ENCODE measurements at places on chromosomes 11 and 22.

DNA sequence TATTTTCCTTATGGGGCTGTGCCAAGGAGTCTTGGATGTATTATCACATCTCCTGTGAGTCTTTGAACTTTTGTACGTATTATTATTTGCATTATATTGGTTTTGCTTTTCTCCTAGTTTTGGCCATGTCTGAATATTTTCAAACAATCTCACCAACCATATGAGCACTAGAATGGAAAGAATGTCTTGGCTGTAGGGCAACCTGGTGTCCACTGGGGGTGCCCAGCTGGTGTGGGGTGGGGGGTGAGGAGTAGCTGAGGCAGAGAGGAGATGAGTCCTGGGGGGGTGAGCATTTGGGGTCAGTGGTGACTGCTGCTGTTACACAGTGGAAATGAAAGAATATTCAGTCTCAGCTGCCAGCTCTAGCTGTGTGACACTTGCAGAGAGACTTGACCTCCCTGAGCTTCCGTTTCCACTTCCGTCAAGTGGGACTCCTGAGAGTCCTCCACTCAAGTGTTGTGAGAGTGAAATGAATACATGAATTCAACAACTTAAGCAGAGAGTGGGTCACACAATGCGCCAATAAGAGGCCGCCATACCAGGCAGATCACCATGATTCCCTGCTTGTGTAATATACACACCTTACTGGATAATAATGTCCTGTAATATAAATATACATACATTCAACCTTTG lies 12.7 kb upstream of the PVALB start:
- peak; percentile 35 for DNase-seq

DNA sequence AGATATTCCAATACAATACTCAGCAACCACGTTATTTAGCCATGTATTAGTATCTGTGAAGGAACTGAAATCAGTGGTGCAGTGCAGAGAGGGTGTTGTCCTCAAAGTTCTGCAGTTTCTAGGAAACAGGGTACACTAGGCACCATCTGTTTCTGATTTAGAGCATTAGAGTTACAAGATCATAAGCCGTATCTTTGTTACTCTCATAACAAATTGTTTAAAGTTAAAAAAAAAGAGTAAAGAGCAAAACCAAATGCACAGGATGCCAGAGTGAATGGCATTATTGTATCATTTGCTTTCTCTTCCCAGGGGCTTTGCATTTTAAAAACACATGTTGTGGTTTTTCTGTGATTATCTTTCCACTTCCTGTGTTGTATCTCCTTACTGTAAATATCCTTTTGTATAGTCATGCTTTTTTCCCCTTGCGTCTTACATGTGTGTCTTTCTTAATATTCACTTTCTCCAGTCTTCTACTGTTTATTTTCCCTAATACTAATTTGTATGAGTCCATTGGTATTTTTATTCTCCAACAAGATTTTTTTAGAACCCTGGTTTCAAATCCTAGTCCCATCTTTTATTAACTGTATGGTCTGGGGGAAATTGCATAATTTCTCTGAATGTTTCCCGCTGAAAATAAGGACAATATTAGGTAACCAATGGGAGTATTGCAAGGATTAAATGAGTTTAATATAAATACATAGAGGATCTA lies 15.2 kb upstream of the NUP160 start:
- DNase-seq: no peak

DNA sequence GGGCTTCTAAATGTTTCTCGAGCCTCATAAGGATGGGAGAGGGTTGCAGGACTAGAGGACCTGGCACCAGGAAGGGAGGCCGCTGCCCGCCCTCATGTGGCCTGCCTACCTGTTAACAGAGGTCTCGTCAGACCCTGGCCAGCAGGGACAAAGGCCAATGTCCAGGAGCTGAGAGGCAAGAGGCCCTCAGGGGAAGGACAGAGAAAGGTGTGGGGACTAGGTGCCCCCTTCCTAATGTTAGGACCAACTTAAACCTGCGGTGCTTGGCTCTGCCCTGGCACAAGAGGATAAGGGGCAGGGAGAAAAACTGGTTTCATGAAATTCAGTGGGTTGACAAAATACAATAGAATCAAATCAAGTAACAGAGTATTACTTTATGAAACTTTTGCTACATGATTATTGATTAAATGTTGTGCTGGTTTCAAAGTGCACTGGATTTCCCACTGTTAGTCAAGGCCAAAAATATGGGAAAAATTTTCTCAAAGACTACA lies 20.0 kb upstream of the SYT12 start:
- DNase-seq: no peak

DNA sequence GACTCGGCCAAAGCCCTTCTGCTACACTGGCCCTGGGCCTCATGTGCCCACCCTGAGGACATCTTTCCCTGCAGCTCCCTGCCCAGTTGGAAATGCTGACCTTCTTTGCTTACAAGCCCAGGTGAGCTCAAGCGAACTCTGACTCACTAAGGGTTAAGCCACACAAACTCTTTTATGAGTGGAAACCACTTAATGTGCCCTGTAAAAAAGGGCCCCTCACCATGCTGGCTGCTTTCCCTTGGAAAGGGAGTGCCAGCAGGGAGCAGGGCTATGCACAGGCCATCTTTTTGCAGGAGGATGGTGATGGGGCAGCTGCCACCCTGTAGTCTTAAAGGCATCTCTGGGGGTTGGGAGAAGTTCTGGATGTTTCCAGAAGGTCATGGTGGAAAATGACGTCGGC lies 18.7 kb downstream of the EHF start:
- DNase-seq: no peak

DNA sequence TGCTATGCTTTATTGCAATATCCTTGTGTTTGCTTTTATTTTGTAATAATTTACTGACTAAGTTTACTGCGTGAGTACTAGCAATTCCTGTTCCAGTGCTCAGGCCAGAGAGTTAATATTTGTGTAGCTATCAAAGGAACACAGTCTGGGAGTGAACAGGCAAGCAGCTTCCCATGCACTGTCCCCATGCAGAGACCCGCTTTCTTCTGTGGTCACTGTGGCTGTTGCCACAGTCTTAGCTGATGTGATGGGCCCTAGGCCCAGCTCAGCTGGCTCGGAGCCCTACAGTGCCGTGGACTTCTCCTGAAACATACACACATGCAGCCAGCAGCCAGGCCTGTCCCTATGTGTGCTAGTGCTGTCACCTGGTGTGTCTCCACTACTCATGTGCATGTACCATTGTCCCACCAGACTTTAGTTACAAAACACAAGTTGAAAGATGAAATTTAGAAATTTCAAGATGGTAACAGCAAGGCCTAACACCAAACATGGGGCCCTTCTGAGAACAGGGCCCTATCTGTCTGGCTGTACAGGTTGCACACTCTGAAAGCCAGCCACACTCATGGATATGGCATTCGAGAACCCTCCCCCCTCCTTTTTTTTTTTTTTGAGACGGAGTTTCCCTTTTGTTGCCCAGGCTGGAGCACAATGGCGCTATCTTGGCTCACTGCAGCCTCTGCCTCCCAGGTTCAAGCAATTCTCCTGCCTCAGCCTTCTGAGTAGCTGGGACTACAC lies 12.3 kb upstream of the SCUBE2 start:
- no peak for DNase-seq

DNA sequence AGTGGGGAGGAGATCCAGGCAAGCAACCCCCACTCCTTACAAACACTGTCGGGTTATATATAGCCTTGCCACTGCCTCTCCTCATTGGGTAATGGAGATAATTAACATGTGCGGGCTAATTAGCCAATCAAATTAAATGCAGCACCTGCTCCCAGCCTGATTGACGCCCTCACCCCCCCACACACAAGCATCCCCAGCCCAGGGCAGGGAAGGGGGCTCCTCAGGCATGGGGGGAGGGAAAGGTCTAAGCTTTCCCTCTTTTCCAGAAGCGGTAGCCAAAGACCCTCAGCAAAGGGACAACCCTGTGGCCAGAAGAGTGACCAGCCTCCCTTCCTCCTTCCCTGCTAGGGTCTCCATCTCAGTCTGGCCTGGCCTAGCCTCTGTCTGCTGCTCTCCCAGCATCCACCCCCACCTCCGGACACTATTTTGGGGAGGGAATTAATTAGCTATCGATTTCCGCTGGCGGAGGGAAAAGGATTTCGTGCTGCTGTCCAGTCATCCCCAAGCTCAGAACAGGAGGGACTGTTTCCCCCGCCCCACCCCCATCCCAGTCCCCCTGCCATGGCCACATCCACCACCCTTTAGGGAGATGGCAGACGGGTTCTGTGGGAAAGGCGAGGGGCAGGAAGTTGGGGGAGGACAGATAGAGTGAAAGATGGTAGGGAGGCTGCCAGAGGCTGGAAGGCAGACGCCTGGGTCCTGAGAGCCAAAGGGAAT lies 7.1 kb downstream of the NRXN2 start:
- no peak for DNase-seq

- no peak for DNase-seq
Observed at GRCh38 chr22:24096758-24097115, 84.5 kb upstream of the SUSD2 start.

- no peak for DNase-seq
Observed at GRCh38 chr11:14539982-14540421, 19.8 kb upstream of the PSMA1 start.

DNA sequence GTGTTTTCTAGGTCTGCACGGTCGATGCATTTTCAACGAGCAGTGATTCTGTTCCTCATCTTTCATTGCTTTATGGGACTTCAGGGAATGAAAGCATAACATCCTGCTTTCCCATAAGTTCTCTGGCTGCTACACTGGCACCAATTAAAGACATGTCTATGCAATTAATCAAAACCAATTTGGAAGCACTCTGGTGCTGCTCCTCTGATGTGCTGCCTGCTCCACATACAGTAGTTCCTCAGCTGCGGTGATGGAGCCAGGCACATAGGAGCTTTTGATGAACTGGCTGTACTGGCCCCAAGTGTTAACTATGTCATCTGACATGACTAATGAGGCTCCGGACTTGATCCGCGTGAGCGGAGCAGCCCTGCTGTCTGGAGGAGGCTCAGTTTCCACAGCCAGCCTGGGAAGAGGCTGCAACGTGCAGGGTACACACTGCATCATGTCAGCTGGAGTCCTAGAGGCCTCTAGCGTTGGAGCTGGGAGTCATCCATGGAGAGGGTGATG lies 29.8 kb downstream of the GVQW3 start:
- DNase-seq: peak; percentile 21

GRCh38 chr11:31412946-31413345 lies 43.3 kb downstream of the DNAJC24 start:
- no peak for DNase-seq

DNA sequence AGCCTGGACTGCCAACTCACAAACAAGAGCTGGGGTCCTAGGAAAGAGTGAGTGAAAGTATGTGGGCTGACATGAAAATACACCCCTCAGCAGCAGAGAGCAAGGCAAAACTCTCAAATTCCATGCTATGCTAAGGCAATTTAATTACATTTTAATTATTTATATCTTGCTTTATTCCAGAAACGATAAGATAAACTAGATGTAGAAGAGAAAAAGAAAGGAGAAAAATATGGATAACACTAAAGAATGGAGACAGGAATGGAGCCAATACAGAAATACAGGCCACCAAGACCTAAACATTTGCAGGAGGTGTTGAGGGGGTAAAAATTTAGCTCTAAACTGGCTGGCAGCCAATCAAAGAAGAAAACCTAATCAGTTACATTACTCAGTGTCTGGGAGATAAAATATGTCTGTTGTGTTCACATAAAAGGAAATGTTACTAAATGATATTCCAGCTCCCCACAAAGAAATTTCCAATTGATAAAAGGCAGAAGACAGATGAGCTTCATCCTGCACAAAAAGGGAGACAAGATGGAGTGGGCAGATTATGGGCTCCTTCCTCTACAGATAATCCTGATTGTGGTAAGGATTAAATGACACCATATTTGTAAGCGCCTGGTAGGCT lies 223.5 kb upstream of the BLID start:
- no peak for DNase-seq

DNA sequence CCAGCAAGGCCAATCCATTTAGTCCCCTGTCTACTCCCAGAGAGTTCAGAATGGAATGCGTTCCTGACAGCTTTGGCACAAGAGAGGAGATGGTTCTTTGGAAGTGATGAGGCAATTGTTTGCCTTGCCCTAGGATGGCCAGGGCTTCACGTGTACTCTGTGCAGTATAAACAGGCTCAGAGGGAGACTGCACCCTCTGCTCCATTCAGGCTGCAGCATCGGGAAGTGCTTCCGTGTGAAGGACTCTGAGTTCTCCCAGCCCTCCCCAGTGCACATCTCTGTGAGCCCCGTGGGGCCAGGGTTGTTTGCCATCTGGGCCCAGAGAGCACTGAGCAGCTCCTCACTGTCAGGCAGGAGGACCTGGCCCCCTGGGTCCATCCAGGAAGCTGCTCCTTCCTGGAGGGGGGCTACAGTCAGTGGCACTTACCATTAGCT lies 215.3 kb upstream of the TBCEL start:
- DNase-seq: no peak

GRCh38 chr11:46673713-46674462 lies 26.5 kb downstream of the ARHGAP1 start:
- DNase-seq: no peak

GRCh38 chr11:120714438-120714837 lies 202.9 kb downstream of the GRIK4 start:
- no peak for DNase-seq

GRCh38 chr11:87712802-87713202 lies 462.4 kb downstream of the RAB38 start:
- DNase-seq: peak; percentile 2

GRCh38 chr11:130782361-130783222 lies 133.7 kb downstream of the SNX19 start:
- no peak for DNase-seq

DNA sequence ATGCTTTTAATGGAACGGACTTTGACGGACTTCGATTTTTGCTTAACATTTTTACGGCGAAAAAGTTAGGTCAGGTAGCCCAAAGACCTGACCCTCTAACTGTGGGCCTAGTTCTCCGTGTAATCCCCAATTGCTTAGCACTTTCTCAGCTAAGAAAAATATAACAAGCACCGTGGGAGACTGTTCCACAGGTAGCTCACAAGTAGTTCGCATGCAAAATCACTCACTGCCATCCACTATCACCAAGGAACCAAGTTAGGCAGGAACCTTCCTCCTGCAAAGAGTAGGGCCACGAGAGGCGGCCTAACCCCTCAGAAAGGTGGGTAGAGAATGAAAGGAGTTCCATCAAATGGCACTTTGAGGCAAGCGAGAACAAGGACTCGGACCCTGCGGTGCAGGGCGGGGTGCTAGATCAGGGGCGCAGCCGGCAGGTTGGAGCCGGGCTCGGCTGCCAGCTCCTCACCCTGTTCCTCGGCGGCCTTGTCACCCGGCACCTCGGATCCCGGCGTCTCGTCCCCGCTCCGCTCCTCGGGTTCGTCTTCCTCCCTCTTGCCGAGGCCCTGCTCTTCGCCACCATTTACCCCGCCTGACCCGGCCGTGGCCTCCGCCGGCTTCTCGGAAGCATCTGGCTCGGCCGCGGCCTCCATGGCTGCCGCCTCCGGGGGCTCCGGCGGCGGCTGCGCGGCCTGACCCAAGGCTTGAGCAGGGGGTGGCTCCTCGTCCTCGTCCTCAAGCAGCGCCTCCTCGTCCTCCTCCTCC lies 922 bp downstream of the HNRNPUL2 start:
- DNase-seq: no peak

GRCh38 chr11:48001438-48002021 lies 21.2 kb downstream of the PTPRJ start:
- DNase-seq: no peak

DNA sequence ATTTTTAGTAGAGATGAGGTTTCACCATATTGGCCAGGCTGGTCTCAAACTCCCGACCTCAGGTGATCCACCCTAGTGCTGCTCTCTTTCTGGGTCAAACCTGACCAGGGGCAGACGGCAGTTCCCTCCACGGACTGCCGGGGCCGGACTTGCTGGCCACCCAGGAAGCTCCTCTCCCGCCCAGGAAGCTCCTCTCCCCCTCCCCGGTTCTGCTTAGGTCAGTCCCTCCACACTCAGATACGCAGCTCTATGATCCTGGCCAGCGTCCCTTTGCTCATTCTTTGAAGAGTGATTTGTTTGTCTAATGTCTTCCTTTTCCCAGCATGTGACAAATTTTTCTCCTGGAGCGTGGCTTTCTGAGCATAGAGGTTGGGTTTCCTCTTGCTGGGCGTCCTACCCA lies 125.3 kb upstream of the B3GAT1 start:
- DNase-seq: no peak
